Stimulated activated CD8-positive, alpha-beta memory T cell treated with anti-CD3 and anti-CD28 coated beads, Interleukin-15, amount 100 ng/mL, for 4 hours (primary cell): ENCODE measurements at places on chromosomes 7 and 10.

DNA sequence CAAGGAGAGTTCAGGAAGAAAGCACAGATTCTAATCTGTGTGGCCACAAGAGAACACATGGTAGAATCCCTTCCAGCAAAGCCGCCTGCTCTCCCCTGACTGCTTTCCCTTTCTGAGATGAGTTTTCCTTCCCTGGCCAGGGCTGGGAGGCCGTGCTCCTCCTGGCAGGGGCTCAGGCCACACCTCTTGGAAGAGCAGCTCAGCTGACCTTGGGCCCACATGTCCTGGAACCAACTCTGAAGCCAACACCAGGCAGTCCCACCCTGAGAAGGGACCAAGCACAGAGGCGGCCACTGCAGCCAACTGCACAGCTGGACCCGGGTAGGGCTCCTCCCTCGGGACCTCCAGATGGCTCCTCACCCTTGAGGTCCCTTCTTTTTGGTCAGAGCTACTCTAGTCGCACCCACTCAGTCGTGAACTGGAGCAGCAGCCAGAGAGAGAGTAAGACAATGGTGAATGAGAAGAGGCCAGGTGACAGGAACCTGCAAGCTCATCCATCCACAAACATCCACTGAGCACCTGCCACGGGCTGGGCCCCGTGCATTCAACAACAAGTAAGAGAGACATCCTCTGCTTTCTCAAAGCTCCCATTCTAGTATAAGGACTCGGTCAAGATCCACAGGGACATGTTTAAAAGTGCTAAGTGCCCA, 40.3 kb downstream of the FAM53B start:
- DNase-seq: no peak

- no peak for DNase-seq
Measured at GRCh38 chr7:55288070-55288824, 76.9 kb upstream of the LANCL2 start.

DNA sequence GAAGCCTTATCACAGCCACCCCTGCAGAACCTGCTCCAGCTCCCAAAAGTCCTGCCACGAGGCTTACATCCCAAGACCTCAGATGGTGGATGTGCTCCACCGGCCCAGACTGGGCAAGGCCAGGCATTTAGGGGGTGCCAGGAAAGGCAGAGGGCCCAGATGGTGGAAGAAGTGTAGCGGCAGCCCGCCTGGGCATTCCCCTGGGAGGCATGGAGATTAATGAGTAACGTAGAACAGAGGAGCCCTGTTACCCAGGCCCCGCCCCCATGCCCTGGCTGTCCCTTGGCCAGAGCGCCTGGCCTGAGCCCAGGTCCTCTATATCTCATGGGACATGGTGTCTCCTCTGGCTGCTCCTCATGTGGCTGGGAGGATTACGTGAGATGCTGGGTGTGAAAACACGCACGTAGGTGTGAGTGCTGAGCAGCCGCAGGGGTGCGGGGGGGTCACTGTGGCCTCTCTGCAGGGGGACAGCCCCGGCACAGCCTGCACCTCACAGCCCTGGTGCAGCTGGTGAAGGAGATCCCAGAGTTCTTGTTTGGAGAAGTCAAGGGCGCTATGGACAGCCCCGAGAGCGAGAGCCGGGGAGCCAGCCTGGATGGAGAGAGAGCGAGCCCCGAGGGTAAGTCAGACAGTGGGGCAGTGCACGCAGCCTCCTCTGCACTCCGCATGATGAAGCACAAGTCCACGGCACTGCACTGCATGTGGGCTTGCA, 52.9 kb downstream of the ZNF467 start:
- no peak for DNase-seq

DNA sequence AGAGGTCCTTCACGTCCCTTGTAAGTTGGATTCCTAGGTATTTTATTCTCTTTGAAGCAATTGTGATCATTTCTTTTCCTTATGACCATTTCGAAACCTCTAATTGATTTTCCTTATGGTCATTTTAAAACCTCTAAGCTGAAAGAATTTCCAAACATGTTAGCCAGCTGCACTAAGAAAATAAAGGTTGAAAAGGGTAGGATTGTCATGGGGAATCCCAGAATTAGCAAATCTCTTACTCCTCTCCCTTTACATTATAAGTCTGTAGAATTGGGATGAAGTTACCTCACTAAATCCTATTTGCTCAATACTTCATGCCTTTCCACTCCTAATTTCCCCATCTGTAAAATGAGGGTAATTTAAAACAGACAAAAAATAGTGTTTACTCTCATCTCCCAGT, 79.5 kb downstream of the FAM185A start:
- DNase-seq: no peak

- DNase-seq: no peak
Measured at GRCh38 chr10:69406302-69406811, 10.4 kb downstream of the TACR2 start.

- no peak for DNase-seq
Measured at GRCh38 chr10:103555712-103556111, 62.2 kb downstream of the NEURL1 start.

DNA sequence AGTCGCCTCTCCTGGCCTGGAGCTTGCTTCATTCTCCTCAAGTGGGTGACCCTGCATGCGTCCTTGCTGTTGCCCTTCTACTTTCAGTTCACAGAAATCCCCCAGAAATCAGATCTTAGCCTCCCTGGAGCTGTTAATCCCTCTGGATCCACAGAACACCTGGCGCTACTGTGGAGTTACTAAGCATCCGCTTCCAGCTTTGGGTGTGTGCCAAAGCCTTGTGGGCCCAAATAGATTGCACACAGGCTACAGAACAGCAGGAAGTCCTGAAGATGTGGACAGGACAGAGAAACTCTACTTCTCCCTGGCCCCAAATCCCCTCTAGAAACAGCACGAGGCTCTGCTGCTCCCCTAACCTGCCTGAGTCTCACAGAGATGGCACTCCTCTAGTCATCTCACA, 36.6 kb upstream of the PDLIM1 start:
- no peak for DNase-seq

DNA sequence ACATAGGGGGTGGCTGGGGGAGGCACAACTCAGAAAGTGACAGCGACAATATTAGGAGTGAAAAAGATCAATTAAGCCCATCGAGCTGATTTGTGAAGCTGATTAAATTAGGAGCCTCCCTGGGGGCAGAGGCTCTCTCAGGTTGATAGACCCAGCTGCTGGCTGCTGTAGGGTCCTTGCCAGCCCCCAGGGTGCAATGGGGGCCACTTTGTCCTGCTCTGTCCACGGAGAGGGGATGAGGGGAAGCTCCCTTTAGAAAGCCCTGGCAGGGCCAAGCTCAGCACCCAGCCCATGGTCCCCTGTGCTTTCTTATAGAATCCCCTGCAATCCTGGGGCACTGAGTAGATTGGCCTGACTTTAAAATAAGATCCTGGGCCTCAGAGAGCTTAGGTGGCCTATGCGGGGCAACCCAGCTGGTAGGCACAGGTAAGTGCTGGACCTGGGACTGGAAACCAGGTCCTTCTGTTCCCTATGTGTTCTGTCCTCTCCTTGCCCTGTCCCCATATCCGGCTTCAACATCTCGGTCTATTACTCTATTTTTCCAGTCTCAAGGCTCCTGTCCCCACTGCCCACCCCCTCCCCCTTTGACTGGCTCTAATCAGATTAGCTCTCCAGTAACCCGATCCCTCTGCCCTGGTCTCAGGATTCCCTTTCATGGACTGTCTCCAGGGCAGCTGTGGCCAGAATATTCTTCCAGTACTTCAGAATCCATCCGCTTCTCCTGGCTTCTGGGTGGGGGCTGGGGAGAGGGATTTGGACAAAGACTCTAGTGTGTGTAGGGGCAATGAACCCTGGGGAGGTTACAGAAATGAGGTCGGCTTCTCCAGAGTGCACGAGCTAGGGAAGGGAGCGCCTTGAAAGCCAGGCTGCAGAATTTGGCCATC, 259.6 kb downstream of the RPS24 start:
- no peak for DNase-seq

DNA sequence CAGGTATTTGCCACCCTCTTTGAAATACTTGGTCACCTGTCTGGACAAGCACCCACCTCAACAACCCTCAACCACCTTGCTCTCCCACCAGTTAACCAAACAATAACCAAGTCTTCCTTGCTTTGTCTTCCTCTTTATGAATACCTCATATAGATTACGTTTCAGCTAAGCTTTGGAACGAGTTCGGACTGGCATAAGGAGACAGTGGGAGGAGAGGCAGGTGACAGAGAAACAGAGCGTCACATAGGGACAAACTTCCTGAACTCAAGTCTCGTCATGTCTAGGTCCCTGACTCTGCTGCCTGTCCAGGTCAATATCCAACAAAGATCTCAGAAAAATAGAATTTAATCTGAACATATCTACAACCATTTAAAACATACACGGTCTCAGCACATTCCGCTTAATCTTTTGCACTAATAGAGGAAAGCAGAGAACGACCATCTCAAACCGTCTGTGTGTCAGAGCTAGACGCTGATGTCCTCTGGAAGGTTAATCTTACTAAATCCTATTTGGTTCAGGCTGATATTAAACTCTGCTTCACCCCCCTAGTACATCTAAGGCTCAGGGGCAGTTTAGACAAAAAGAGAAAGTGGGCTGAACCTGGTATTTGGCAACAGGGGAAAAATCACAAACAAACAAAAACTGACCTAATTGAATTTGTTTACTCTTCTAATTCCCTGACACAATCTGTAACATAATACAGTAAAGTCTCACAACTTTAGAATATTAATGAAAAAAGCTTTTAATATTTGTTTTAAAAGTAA, 26.4 kb upstream of the SVOPL start:
- DNase-seq: no peak
